ENCODE measurements at places on chromosomes 1 and 21. TPM values are rescaled to one million over a fixed set of nuclear protein-coding genes. Genes with fewer than 3 reads are reported as not detected.

The PWP2 gene
- 31.8 TPM for total RNA-seq

The CFHR5 gene
- not detected for total RNA-seq

The PLA2G2F gene
- total RNA-seq: not detected

The BEND5 gene
- total RNA-seq: not detected

The FTCD gene
- total RNA-seq: 1.5 TPM

The CIART gene
- 2.4 TPM for total RNA-seq

GRCh38 chr21:44304877-44305293 lies 5.0 kb downstream of the PFKL start:
- peak; percentile 53 for DNase-seq

DNA sequence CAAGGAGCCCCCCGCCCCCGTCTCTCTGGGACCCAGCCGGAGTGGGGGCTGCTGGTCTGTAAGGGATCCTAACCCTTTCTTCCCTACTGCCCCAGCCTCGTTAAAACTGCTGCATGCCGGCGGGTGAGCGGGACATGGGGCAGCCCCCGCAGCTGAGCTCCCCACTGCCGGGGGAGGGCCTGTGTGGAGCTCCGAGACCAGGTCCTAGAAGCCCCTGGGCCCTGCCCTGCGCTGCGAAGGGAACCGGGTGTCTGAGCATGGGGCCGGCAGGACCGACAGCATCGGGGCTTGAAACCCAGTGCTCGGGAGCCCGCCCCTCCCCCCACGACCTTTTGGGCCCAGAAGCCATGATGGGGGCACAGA lies 9.2 kb upstream of the COL6A1 start:
- no peak for DNase-seq

DNA sequence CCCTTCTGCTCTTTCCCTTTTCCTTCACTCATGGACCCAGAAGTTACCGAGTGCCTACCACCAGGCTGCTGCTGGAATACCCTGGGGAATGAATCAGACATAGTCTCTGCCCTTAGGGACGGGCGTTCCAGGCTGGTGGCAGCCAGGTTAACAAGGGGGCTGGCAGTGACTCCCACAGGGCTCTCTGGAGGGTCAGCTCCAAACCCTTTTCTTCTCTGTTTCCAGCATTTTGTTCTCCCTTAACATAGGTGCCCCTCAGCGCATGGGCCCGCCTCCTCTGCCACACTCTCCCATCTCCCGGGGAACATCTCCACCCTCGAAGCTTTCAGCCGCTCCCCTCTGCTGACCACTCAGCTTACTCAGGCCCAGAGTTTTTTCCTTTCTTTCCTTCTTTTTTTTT lies 62.9 kb upstream of the LRP8 start:
- DNase-seq: no peak

GRCh38 chr21:44480200-44481053 lies 25.1 kb downstream of the LRRC3 start:
- DNase-seq: no peak

- DNase-seq: peak; percentile 19
Observed at GRCh38 chr1:61950418-61950817, 208.1 kb downstream of the PATJ start.

GRCh38 chr1:34800214-34800613 lies 7.4 kb downstream of the GJA4 start:
- peak; percentile 22 for DNase-seq

DNA sequence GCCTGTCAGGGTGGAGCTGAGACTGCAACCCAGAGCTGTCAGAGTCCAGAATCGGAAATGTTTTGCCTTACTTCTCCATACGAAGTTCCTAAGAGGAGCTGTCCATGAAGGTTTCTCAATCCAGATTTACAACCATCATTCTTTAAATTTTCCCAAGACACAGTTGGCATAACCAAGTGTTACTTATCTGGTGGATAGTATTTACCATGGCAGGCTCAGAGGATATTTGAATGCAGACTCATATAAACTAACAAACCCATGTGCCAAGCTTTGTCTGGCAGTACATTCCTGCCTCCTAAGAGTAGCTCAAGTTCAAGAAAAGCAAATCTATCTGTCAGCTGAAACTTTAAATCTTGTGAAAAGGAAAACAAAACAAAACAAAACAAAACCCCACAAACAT lies 267.9 kb downstream of the ZNF326 start:
- no peak for DNase-seq

- DNase-seq: peak; percentile 57
Observed at GRCh38 chr1:110390692-110391245, at the start of gene SLC16A4. Gene SLC16A4, minus strand, starts transcription at chr1:110391026. Its CDS starts 1,703 bp downstream, at chr1:110389323.

GRCh38 chr1:228335406-228336307 lies 71.0 kb downstream of the TRIM11 start:
- DNase-seq: no peak

GRCh38 chr1:77991638-77992037 lies 12.8 kb upstream of the FUBP1 start:
- no peak for DNase-seq

GRCh38 chr1:210360852-210361477 lies 32.3 kb downstream of the HHAT start:
- DNase-seq: peak; percentile 49

DNA sequence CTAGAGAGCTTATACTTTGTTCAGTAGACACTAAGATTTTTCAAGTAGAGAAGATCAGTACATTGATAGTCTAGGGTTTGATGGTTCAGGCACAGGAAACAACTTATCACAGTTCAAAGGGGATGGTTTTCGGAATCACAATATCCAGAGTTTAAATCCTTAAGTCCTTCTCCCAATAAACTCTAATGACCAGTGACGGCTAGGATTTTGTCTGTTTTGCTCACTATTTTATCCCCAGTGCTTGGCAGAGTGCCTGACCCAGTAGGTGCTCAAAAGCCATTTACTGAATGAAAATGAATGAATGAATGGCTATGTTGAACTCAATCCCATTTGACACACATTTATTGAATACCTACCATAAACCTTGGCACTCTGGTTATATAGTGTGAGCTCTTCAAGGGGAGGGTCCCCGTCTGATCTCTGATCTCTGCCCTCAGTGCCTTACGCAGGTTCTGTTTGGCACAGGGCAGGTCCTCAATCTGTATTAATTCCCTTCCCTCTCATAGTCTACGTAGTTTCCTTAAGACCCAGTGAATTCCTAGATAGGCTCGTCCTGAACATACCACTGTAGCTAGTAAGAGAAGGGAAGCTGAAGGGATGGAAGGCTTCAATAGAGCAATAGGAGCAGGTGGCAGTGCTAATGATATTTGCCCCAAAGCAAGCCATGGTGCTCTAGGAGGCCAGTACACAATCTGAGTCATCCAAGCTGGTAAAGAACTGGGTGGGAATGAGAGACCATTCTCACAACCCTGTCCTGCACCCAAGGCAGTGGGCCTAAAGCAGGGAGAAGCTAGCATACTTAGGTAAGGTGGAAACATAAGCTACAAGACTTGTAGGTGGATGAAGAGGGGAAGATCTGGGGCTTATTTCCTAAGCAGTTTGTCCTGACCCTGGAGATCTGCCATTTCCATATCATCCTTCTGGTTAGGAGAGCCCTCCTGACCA lies 53.4 kb downstream of the DMAP1 start:
- no peak for DNase-seq

DNA sequence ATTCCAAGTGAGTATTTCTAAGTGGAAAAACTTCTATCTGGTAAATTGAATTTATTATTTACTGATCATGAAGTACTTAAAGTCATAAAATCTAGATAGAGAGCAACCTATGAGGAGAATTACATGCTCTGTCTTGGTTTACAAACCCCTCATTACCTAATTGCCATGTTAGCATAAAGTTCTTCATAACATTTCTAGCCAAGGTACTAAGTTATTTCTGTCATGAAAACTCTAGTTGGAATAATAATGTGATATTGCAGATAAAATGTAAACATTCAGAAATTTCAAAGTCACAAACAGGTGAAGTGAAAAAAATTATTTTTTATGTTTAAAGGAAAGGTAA lies 228.6 kb downstream of the TTLL7 start:
- no peak for DNase-seq

DNA sequence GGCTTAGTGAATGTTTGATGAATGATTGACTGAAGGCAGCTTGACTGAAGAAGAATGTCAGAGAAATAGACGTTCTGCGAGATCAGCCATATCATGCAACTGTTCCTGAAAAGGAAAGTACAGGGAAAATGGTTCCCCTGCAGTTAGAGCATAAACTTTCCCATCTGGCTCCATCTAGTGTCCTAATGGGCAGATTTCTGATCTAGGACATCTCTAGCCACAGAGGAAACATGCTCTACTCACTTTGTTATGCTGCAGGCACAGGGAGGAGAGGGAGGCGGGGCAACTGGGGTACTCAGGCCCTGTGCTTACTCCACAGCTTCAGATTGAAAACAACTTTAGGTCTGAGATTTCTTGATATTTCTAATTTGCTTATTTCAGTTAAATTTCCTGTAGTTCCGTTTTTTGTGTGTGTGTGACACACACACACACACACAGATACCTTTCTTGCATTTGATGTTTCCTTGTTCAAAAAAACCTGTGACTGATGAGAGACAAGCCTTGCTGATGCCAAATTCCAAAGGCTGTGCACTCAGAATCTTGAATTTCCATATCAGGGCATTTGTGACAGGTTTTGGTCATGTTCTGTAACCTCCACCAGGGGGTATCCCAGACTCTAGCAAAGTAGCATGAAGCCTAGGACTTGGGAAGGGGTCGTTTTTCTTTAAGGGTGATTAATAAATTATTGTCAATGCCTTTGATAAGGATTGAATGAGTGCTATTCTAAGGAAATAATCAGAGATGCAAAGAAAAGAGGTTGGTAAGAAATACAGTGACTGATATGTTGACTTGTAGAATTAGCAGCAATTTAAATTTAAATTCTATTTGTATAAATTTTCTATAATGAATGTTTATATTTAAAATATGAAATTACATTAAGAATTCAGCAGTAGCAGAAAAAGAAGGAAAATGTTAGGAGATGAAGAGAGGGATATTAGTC lies 139.7 kb upstream of the BEND5 start:
- peak; percentile 9 for DNase-seq

- no peak for DNase-seq
Observed at GRCh38 chr21:17545007-17545406, 32.2 kb downstream of the CXADR start.

DNA sequence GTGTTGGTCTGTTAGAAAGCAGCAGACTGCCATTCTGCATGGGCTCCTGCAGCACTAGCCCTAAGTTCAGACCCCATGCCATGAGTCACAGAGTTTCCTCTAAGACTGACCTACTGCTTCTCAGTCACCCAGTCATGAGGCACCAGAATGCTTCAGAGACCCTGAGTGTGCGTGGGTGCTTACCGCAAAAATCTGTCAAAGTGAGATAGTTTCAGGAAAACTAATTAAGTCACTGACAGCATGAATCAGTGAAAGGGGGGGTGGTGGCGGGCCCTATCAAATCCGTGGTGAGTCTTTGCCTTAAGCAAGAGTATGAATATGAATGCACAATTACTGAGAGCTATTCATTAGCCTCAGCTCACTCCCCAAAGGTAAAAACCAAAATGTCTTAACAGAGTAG lies 98.1 kb downstream of the KCTD3 start:
- no peak for DNase-seq

DNA sequence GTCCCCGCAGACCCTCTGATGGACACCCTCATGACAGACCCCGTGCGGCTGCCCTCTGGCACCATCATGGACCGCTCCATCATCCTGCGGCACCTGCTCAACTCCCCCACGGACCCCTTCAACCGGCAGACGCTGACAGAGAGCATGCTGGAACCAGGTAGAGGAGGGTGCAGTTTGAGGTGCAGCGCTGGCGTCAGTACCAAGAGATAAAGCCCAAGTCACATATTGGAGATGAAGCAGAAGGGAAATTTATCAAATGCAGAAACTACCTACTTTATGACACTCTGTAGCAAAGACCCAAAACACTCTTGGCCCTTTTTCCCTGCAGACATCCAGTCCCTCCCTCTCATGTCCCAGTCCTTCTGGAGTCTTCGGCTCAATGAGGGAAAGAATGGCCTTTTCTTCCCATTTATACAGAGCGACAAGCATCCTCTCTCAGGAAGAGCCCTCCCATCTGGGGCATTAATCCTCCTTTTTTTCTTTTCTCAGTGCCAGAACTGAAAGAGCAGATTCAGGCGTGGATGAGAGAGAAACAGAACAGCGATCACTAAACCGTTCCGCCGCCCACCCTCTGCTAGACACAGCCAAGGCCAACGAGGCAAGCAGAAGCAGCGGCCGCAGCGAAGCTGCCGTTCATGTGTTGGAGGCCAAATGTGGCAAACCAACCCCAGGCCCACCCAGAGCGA lies 30.8 kb upstream of the KIF1B start:
- no peak for DNase-seq

GRCh38 chr1:89604414-89604735 lies 28.5 kb upstream of the LRRC8C start:
- DNase-seq: no peak

Measured in endothelial cell of umbilical vein (primary cell).